ENCODE measurements at places on chromosomes 4 and X.

DNA sequence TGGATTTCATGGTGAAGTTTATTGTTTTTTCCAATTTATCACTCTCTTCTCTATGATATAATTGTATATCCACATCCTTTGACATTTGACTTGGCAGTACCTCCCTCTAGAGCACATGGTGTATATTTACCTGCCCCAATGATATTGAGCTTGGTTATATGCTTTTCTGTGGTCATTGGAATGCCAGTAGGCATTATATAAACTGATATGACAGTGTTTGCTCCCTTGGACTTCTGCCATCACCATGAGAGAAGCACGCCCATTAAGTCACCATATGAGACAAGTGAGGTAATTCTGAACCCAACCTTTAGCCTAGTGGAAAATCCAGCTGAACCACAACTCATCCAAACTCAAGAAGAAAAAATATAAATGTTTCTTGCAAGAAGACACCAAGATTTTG is 2761.5 kb downstream of the ARAP2 start:
- DNase-seq, result no peak

GRCh38 chr4:108213308-108213707 is 44.6 kb upstream of the LEF1 start:
- DNase-seq, result no peak

DNA sequence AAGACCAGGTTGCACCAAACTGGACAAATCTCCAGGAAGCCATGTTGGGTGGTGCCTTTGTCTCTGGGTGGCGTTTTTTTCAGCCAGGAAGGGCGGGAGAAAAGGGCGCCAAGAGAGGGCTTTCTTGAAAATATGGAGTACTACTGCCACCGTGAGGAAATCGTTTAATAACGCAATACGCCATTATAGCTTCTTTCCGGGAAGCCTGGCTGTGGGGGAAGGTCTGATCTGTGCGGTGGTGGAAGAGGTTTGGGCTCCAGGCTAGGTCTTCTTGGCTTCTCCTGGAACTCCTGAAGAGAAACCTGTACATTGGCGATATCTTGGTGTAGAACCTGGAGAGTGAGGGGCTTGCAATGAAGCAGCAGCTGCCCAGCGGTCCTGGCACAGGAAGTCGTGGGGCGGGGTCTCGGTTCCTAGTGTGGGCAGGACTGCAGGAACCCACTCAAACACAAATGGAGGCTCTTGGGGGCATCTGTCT is 202.7 kb downstream of the OR13H1 start:
- DNase-seq, result peak; percentile 42

DNA sequence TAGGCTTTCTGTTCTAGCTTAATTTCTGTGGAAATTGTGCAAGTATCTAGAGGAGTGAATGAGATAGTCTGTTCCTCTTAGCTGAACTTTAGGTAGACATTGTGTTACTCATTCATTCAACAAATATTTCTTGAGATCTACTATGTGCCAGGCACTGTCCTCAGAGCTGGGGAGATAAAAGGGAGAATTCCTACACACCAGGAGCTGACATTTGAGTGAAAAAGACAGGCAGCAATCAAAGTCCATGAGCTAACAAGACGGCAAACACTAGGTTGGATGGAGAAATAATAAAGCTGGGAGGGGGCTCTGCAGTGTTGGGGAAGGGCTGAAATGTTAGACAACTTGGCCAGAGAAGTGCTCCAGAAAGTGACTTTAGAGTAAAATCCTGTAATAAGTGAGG is 80.1 kb downstream of the MED28 start:
- DNase-seq, result no peak

DNA sequence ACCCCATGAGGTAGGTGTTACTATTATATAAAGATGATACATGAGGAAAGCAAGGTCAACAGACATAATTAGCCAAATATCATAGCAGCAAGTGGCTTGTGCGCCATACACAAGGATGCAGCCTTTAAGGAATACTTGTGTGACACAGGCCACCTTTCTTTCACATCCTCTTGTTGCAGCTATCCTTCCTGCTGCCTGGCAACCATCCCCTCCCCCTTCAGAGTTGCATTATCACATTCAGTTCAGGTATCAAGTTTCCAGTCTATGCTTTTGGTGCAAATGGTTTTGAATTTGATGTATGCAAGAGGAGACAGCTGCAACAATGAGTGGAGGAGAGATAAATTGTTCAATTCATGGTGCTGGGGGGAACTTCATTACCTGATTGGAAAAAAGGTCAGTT is 6.4 kb downstream of the ZCCHC18 start:
- DNase-seq, result no peak

DNA sequence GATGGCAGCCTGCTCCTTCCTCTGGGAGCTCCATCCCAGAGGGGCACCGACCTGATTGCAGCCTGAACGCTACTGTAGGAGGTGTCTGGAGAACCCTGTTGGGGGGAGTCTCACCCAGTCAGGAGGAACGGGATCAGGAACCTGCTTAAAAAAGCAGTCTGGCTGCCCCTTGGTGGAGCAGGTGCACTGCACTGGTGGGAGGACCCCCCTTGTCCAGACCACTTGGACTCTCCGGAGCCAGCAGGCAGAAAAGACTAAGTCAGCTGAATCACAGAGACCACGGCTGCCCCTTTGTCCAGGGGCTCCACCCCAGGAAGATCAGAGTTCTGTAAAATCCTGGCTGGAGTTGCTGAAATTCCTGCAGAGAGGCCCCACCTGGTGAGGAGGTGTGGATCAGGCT is 67.3 kb upstream of the MAGEB18 start:
- no peak for DNase-seq

GRCh38 chr4:91118597-91118996 is 991.4 kb downstream of the CCSER1 start:
- DNase-seq, result no peak

GRCh38 chr4:10529291-10530136 is 72.3 kb upstream of the ZNF518B start:
- no peak for DNase-seq

GRCh38 chr4:112321776-112322684 is 24.9 kb downstream of the ALPK1 start:
- DNase-seq, result peak; percentile 25

DNA sequence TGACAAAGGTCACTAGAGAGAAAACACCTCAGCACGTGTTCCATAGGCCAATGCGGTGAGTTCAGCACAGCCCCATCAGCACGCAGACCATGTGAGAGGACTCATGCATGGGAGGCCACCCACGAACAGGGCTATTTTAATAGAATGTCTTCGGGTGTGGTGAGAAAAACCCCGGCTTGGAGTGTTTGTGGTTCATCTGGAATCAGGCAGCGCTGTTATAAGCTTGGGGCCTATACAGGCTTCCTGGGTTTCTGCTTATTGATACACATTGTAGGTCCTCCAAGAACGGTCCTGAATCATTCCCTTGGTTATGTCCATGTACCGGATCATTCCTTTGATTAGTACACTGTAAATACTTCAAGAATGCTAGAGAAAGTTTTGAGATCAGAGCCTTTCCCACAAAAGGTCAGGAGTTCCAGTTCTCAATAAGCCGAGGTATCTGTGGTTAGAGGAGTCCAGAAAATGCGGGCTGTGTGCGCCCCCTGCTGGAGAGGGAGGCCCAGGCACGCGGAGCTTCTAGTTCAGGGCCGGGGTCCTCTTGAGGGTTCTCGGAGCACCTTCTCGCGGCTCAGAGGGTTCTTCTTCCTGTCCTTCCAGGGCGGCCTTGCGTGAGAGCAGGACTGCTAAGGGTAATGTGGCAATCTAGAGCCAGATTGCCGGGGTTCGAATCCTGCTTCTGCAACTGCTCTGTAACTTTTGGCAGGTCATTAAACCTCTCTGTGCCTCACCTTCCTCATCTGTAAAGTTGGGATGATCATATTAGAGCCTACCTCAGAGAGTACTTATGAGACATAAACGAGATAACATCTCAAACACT is 51.8 kb downstream of the TLR10 start:
- DNase-seq, result peak; percentile 75

GRCh38 chr4:34939073-34939472 is 1305.2 kb downstream of the ARAP2 start:
- DNase-seq, result no peak
